Activated CD4-positive, alpha-beta T cell treated with anti-CD3 and anti-CD28 coated beads for 24 hours (primary cell): ENCODE measurements at places on chromosomes 2 and 18.

DNA sequence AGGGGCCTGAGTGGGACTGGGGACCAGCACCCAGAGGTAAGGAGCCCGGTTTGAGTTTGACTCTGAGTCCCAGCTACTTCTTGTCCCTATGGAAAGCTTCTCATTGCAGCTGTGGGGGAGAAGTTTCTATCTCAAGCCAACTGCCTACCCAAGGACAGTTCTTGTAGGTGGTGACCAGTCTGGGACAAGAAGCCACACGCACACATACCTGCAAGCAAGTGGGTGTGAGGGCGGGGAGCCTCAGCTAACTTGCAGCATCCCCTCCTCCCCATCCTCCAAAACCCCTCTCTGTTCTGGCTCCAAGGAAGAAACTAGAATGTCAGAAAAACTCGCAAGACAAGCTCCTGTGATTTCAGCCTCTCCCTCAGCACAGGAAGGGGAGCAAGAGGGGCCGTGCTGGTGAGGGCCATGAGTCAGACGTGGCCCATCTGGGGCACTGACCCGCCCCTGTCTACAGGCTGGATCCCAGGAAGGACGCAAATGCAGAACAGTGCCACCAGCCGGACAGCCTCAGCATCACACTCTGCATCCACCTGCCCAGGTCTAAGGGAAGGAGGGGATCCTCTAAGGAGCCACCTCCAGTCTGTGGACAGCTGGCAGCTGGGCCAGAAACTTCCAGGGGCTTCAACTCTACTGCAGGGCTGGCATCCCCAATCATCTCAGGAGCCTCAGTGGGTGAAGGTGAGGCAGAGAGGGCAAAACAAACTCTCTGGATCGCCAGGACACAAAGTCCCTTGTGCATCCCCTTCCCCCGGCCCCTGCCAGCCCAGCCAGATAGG is 103.4 kb downstream of the TNS1 start:
- DNase-seq: no peak

DNA sequence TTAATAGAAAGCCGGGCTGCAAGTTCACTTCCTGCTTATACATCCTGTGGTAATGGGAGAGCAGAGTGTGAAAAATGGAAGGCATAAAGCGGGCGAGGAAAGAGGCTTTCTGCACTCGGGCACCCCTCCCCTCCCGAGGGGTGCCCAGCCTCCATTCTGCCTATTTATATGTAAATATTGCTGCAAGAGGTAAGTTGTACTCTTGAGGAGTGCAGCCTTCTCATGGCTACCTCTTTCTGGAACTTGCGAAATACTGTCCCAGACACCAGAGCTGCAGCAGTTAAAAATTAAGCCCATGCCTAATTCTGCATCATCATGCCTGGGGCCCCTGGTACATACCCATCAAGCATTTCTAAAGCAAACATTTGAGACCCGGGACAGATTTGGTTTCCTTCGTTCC is 156.0 kb downstream of the GBX2 start:
- DNase-seq: no peak

DNA sequence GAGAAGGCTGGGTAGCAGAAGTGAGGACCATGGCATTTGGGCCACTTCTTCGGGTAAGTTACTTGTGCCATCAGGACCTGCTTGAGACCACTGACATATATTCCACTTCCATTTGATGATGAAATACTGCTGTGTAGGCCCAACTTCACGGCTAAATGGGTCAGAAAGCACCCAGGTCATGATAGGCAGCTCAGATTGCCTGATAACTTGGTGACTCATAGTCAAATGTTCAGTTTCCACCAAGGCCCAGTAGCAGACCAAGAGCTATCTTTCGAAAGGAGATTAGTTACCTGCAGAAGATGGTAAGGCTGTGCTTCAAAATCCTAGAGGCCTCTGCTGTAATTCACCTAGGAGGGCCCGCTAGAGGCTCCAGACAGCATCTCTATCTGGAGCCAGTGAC is 31.8 kb upstream of the MEX3C start:
- DNase-seq: no peak

DNA sequence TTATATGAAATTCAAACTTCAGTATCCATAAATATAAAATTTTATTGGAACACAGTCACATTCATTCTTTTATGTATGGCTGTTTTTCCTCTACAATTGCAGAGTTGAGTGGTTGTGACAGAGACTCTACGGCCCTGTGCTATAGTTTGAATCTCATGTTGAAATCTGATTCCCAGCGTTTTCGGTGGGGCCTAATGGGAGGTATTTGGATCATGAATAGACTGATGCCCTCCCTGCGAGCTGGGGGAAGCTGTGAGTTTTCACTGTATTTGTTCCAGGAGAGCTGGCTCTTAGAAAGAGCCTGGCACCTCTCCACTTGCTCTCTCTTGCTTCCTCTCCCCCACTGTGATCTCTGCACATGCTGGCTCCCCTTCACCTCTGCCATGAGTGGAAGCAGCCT is 1.7 kb downstream of the PFN4 start:
- no peak for DNase-seq

DNA sequence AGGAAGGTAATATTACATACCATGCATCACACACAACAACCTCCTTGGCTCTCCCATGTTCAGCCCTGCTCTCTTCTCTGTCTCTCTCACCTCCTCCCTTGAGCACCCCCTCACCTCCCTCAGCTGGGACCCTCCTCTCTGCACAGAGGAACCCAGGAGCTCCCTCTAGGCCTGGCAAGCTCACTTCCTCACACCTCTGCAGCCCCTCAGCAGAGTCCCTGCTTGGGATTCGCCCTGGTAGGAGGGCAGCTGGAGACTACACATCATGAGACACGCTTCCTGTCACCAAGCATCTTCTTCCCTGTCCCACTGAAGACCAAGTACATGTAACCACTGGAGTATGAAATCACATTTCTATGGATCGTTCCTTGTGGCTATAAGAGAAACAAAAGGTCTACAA is 51.0 kb downstream of the ADD2 start:
- no peak for DNase-seq

DNA sequence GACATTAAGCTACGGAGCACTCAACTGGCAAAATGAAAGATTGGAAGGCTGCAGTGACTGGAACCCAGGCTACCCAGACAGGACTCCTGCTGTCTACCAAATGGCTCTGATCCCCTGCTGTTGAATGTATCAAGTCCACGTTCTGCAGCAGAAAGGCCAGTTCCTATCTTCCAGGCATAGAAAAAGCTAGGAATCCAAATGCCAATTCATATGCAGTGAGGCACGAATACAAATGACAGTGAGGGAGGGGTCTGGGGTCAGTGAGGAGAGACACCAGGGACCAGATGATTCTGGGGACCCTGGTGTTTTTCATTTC is 5.3 kb downstream of the NRP2 start:
- DNase-seq: no peak

GRCh38 chr2:9268301-9269080 is 61.9 kb downstream of the ASAP2 start:
- no peak for DNase-seq

DNA sequence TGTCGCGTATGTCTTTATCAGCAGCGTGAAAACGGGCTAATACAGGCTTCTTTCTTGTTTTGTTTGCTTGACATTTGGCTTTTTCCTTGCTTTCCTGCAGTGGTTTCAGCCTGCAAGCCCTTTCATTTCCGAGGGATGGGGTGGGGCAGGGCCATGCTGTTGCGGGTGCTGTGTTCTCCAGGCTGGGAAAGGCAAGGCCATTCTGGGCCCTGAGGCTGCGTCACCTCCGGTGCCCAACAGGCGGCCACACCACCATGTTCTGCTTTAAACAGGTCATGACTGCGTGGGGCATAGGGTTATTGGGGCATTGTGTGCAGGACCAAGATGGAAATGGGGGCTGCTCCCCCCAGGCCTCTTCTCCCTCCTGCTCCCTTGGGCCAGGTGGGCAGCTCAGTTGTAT is 38.6 kb upstream of the PLB1 start:
- no peak for DNase-seq

DNA sequence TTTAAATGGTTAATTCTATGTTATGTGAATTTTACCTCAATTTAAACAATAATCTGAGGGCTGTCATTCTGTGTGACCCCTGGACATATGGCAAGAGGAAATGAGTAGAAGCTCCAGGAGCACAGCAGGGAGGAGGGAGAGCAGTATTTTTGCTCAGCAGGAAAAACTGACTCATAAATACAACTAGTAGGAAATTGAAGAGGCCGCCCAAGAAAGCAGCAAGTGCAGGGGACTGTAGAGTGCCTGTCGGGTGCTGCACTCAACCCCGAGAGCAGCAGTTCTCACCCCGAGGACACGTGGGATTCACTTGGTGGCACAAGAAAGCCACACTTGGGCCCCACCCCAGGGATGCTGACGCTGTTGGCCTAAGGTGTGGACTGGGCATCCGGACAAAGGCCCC is 60.8 kb downstream of the NPAS2 start:
- DNase-seq: no peak

- DNase-seq: no peak
Observed at GRCh38 chr18:59742325-59743111, 45.3 kb upstream of the CCBE1 start.

- no peak for DNase-seq
Observed at GRCh38 chr18:58531236-58531635, 97.7 kb downstream of the ALPK2 start.

GRCh38 chr2:172672114-172672513 is 63.5 kb upstream of the RAPGEF4 start:
- DNase-seq: no peak

DNA sequence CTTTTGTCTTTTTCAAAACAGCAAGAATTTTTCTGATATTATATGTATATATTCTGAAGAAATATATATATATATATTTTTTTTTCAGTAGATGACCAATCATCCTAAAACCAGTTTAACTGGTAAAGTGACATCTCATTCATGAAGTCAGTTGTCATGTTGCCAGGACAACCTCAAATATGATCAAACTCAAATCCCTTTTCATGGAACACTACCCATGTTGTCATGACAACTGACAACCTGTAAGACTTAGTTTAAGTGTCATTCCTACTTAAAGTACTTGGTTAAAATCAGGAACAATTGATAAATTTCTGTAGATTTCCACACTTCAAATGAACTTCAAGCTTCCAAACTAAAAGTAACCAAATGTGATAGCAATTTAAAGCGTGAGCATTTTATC is 101.8 kb upstream of the ERBB4 start:
- DNase-seq: no peak

DNA sequence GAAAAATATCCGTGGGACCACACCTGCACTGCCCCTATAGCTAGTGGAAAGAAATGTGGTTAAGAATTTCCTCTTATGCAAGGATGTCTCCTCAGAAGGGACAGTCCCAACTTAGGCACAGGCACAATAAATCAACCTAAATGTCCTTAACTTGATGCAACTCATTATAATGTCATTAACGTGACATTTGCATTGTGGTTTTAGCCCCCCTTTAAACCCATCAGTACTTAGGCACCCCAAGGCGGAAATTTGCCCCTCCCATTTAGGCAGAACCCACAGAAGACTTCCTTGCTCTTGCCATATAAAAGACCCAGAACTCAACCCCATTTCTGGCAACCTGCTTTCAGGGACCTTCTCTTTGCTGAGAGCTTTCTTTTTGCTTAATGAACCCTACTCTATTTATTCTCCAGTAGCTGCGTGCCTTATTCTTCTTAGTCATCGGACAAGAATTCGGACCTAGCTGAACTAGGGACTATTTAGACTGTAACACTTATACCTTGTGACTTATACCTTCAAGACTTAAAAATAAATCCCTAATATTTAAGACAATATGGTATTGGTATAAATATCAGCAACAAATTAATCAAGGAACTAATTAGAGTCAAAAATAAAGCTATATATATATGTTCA is 1281.6 kb upstream of the TMEFF2 start:
- no peak for DNase-seq

- no peak for DNase-seq
Observed at GRCh38 chr18:7626922-7627440, 59.9 kb downstream of the PTPRM start.

GRCh38 chr2:123485056-123485455 is 540.0 kb upstream of the CNTNAP5 start:
- no peak for DNase-seq

- DNase-seq: no peak
Observed at GRCh38 chr2:11288431-11288830, 56.0 kb downstream of the ROCK2 start.

DNA sequence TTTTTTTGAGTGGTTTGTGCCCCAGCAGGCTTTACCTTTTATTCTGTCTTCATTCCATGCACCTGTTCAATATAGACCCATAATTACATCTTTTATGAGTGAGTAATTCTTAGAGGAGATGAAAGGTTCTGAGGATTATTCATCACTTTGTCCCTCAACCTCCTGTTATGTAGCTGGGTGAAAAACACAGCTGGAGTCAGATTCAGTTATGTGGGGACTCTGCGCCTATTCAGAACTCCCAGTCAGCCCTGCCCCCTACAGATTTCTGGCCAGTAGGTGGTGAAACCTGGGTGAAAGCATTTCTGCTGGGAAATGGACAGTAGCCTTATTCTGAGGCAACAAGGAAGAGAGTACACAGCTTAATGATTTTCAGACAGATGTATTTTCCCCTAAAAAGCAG is 107.8 kb downstream of the MGAT5 start:
- DNase-seq: no peak

DNA sequence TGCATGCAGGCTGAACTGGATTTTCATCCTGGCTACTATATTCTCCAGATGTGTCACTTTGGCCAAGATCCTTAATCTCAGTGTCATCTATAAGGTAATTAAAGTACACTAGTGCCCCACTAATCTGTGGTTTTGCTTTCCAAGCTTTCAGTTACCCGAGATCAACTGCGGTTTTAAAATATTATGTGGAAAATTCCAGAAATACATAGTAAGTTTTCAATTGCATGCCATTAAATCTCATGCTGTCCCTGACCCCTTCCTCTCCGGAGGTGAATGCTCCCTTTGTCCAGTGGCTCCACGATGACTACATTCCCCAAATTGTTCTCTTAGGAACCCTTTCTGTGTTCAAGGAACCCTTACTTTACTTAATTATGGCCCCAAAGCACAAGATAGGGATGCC is 5.3 kb upstream of the TYMS start:
- DNase-seq: no peak

DNA sequence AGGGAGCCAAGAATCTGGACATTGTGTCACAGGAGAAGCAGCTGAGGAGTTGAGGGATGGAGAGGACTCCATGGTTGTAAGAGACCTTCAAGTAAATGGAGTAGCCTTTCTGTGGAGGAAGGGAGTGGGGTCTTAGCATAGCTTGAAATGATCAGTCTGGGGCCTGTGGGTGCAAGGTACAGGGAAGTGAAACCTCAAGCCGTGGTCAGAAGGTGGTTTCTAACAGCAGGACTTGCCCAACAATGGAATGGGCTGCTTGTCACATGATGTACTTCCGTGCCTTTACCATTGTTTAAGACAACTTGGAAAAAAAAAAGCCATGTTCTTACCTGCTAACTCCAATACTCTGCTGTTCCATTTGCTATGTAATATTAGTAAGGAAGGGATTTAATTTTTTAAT is 140.7 kb downstream of the LDLRAD4 start:
- DNase-seq: no peak

GRCh38 chr18:39779926-39780325 is 2175.1 kb upstream of the PIK3C3 start:
- DNase-seq: no peak

GRCh38 chr18:3836483-3837335 is 386.7 kb downstream of the TGIF1 start:
- no peak for DNase-seq

DNA sequence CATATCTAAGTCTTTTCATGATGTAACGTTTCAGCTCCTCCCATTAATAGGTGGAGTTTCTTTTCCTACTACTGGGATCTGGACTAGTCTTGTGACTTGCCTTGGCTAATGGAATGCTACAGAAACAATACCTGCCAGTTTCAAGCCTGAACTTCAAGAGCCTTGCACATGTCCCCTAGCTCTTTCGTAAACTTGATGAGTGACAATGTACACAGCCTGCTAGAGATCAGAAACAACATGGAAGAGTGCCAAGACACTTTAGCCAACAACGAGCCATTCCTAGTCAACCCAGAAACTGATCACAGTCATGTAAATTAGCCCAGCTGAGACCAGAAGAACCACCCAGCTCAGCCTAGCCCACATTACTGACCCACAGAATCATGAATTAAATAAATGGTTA is 24.8 kb upstream of the STK39 start:
- no peak for DNase-seq
